ENCODE measurements at places on chromosomes 7 and 10. TPM values are rescaled to one million over a fixed set of nuclear protein-coding genes. Genes with fewer than 3 reads are reported as not detected.
A peak's percentile ranks its signal among the peaks of the same experiment; 100 is the strongest.

KLF6 gene
- total RNA-seq = 67.3 TPM

WDR86 gene
- 49.7 TPM for total RNA-seq

CTAGE8 gene
- total RNA-seq = 0.41 TPM

GDF10 gene
- 6.5 TPM for total RNA-seq

MYH16 gene
- total RNA-seq = not detected

DNA sequence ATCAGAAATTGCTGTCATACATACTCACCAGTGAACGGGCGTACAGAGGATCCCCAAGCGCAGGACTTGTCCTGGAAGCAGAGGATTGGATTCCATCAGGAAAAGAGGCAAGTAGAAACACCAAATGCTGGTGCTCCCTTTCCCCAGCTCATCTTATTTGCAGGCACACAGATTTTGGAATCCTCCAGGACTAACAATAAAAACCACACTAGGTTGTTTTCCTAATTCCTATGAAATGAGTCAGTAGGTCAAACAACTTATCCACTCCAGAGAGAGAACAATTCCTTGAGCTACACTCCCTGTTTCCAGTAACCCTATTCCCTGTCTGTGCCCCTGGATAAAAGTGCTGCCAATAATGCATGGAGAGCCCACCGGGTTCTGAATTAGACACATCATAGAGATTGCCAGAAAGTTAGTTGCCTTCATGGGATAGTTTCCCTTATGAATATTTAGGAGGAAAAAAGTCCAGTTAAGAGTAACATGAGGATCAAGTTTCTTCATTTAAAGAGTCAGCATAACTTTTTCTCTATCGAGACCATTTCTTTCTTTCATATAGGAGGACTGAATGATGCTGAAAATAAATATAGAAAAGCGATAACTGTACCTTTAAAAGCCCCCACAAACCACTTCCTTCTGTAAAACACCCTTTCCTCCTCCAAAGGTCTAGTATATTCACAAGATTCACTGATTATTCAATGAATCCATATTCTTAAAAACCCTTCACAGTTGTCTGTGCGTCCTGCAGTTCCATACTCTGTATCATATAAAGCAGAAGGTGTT is 178.3 kb upstream of the KLF14 start:
- DNase-seq = no peak

- no peak for DNase-seq
Observed at GRCh38 chr10:90018819-90019218, 317.4 kb downstream of the KIF20B start.

DNA sequence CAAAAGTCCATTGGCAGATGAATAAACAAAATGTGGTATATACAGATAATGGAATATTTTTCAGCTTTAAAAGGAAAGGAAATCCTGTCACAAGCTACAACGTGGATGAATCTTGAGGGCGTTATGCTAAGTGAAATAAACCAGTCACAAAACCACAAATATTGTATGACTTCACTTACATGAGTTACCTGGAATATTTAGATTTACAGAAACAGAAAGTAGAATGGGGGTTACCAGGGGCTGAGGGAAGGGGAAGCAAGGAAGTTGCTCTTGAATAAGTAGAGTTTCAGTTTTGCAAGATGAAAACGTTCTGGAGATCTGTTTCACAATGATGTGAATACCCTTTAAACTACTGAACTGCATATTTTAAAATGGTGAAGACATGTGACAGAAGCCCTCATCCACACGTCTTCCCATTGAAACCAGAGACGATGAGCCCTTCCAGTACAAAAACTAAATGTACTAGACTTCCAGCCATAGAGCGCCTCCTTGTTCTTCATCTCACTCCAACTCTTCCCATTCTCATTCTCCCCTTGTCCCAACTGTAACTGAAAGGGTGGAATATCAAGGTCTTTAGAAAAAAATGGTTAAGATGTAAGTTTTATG is 62.4 kb downstream of the MICU1 start:
- no peak for DNase-seq

DNA sequence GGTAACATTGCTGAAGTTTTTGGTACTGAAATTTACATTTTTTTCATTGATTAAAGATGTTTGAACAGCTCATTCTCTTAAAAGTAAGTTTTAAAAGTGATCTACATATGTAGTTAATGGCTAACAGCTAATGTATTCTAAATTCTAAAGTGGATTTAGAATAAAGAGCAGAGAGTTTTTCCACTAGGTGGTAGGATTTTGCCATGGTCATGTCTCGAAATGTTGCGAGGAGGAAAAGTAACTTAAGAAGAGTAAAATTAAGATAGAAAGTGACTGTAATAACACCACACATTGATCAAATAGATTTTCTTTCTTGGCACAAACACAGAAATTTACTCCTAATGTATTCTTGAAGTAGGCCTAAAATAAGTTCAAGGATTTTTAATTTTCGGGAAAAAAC is 19.8 kb downstream of the LSMEM1 start:
- no peak for DNase-seq

GRCh38 chr7:143252006-143252405 is 11.2 kb upstream of the GSTK1 start:
- no peak for DNase-seq

DNA sequence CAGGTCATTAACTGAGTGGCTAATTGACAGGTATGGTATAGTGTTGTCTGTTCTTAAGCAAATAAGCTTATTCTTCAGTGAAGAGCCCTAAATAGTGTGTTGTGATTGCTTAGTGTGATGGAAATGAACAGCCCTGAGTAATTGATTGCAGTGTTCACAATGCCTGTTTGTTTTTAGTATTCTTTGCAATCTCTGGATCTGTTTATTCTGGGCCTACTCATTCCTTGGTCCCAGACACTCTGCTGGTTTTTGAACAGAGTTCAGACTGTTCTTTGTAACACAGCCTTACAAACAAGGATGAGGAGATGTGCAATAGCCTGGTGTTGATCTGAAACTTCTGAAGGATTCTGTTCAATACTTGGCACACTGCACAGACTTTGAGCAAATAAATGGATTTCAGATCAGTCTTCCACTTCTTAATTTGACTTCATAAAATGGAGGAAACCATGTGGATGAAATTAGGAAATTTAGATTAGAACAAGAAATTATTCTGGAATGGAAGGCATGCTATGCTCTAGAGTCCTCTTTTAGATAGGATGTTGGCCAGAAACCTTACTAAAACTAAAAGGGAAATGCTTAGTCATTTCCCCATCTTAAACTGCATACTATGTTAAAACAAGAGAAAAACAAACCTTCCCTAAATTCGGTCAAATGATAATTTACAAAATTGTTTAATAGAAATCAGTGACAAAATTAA is 444.2 kb upstream of the SEMA3D start:
- peak; percentile 1 for DNase-seq

GRCh38 chr7:1992554-1992953 is 240.2 kb downstream of the MAD1L1 start:
- DNase-seq = no peak

DNA sequence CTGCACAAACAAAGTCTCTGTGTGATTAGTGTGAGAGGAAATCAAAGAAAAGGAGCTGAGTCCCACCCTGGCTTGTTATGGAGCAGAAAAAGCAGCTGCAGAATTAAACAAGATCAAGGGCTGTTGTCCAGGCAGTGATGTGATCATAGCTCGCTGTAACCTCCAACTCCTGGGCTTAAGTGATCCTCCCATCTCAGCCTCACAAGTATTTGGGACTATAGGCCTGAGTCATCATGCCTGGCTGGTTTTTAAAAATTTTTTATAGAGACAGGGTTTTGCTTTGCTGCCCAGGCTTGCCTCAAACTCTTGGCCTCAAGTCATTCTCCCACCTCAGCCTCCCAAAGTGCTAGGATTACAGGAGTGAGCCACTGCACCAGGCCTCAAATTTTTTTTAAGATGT is 88.9 kb downstream of the IPMK start:
- DNase-seq = no peak

DNA sequence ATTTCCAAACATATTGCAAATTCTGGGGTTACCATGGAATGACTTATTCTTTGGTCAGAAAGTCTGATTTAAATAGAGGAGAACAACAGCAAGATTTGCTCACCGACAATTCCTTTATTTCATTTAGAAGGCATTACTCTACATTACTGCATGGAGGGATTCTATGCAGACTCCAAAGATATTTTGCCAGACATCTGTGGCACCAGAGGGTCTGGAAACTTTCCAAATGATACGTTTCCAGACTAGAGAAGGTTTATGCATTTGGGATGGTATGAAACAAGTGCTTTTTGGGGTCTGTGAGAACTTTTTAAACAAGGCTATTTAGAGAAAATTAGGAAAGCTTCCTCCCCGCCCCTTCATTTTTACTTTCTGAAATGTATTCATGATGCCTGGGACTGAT is 125.3 kb downstream of the SAMD9 start:
- no peak for DNase-seq

- DNase-seq = no peak
Observed at GRCh38 chr7:143401265-143401664, 7.4 kb downstream of the EPHA1 start.

DNA sequence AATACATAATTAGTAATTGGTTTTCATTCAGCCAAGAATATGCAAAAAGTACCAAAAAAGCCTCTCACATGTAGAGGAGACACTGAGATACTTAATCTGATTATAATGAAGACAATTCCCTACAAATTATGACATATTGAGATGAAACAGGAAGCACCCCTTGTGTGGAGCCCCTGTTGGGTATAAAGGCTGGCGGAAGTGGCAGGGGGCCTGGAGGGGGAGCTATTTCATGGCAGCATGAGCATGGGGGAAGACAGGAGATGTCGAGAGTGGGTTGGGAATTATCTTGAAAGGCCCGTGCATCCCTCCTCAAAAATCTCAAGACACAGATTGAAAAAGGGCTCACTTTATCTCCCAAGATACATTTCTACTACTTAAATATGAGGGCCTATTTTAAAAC is 96.9 kb downstream of the PIP4K2A start:
- DNase-seq = no peak

DNA sequence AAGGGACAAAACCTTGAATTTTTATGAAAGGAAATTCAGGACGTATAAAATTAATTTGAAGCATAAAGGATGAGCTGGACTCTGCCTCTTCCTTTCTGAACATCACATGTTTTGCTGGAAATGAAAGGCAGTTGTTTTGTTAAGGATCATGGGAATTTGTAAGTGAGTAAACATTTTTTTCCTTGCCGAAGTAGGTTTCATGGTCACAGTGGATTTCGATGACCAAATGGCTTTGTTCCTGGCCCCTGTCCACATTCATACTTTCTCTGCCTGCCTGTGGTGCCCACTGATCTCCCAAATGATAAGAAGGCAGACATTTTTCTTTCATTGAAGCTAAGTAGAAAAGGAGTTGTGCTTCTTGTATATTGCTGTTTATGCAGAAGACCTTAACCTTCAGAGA is 104.2 kb downstream of the ARID5B start:
- DNase-seq = no peak

- DNase-seq = no peak
Observed at GRCh38 chr7:121406944-121407343, 10.8 kb upstream of the FAM3C start.

DNA sequence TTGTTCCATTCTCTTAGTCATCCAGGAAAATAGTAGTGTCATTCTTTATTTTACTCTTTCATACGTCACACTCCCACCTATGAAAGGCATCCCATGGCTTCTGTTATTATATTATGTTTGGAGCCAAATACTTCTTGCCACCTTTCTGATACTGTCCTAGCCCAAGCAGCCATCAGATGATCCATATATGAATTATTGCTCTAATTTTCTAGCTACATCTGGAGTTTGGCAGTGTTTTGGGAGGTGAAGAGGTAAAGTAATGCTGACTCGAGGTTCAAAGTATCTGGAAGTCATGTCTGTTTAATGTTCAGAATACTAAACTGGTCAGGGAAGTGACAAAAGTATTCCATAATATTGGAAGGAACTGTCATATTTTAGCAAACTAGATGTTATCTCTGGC is 362.5 kb downstream of the GPR37 start:
- no peak for DNase-seq

DNA sequence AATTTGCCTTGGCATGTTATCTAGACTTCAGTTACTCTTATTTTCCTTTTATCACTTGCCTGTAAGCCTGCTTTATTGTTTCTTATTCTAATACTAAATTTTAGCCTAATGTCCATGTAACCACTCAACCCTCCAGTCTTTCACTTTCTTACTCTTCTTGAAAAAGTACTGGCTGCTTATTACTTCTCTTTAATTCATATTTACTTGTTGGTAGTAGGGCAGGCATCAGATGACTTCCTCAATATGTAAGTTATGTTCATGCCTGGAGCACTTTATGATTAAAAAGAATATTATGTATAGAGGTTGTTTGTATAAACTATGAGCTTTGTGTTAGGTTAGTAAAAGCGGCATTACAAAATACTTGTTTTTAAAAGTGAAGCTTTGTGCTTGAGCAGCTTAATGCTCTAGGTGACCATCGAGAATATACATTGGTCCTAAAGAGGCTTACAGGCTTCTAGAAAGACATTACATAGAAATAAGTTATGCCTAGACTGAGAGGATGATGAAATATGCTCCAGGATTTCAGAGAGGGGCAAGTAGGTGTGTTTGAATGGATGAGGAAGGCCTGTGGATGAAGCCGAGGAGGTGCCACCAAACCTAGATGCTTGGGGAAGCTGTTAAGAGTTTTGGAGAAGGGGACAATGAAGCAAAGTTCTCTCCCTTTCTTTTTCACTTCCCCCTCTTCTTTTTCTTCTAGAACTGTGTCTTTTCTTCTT is 207.1 kb upstream of the HDAC9 start:
- no peak for DNase-seq

GRCh38 chr7:121000081-121000983 is 11.8 kb downstream of the CPED1 start:
- DNase-seq = no peak

- DNase-seq = no peak
Observed at GRCh38 chr10:110864662-110865140, 7.0 kb upstream of the PDCD4 start.

DNA sequence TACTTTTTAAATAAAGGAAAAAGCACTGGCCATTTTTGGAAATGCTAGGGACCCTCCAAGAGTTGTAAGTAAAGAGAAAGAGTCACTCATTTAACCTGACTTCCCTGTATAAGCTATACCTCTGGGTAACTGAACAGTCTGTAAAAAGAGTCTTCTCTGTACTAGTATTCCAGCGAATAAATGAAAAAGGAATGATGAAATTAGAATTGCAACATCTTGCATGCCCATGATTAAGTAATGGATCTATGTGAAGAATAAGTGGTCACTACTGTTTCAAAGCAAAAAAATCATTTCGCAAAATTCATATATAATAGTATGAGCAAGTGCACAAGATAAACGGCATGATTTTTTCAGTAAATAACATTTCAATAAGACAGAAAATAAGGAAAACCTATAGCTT is 116.8 kb downstream of the ZFAND4 start:
- DNase-seq = no peak

GRCh38 chr7:64625114-64626082 is 40.5 kb upstream of the ZNF107 start:
- DNase-seq = peak; percentile 10

DNA sequence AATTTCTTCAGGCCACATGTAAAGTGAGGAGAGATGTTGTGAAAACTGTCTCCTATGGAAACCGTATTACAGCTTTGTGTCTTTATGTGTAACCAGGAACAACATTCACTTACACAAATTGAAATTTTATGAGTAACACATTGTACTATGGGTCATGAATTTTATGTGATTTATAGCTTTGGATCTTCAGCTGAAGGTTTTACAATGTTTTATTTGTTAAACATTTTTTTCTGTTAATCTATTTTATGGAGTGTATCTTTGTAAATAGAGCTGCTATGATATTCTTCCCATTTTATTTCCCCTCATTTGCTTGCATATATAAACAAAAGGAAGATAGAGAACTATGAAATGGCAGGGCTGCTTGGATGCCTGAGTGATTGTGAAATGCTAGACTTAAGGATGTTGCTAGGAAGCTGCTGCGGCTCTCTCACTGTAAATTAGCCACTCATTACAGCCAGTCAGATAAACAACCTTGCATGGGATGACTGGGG is 104.5 kb upstream of the PCLO start:
- no peak for DNase-seq

- DNase-seq = no peak
Observed at GRCh38 chr7:132255898-132256297, 320.4 kb downstream of the PLXNA4 start.

Measured in frontal cortex (tissue), 4 donors.